Posterior cingulate gyrus (tissue), 11 donors: ENCODE measurements at places on chromosomes 6 and 20.

DNA sequence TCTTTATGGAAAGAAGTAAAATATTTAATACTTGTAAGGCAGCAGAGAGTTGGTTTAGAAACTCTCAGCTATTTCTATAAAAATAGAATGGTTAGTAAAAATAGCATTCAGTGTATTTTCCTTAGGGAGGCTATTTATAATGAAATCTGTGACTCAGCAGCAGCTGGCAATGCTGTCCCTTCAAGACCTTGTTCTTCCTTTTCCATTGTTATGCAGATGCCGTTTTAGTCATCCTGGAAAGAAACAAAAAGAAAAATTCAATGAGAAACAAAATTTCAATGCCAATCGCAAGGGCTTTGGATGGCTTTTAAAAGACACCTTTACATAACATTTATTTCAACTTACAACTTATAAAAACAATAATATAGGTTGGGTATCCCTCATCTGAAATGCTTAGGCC is 17.5 kb downstream of the MPC1 start:
- DNase-seq, result no peak

DNA sequence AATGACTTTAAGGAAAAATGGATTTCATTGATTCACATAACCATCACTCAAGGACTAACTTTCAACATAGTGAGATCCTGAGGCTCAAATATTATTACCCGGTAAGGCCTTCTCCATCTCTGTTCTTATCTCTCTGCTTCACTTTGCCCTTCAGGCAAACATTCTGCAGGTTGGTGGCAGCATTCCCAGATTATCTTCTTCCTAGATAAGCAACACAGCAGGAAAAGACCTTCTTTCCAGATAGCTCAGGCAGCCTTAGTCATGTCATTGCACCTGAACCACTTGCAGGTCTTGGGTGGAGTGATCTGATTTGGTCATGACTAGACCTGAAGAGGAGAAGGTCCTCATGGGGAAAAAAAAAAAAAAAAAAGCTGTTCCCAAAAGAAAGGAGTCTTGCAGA is 5.3 kb upstream of the HIVEP2 start:
- no peak for DNase-seq

DNA sequence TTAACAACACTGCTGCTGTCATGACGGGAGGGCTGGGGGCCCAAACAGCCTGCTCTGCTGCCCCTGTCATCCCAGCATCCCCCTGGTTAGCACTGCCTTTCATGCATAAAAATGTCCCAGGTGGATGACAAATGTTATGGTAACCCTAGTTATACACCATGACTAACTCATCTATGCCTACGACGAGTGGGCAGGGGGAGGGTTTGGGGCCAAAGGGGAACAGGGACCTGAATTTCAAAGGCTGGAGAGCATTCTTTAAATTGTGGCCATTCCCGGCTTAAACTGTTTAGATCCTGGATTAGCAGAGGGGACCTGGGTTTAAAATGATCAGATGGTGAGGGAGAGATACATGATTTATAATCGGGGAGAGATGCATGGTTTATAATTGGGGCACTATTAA is 24.4 kb downstream of the GNAS-AS1 start:
- DNase-seq, result no peak

- DNase-seq, result no peak
Measured at GRCh38 chr6:39812853-39813533, 20.8 kb downstream of the DAAM2 start.

DNA sequence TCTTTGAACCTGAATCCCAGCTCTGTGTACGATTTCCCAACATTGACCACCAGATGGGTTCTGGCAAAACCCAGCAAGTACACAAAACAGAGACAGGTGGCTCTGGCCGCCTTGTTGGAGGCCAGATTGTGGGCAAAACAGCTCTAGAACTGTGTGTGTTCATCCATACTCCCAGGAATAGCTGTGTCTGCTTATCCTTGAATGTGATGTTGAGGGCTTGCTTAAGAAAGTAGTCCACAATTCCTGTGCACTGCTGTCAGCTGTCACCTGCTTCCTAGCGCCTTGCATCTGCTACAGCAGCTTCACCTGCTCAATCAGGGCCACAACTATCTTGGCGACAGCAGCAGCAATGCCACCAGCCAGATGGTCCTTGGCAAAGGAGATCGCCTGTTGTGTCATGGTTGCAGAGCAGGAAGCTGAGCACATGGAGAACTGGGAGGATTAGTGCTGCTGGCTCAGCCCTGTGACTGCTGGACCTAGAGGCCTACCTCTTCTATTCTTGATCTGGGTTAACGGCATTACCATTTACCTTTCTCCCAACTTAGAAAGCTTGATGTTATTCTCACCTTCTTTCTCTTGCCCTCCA is 3.7 kb upstream of the SMAP1 start:
- DNase-seq, result peak; percentile 11

DNA sequence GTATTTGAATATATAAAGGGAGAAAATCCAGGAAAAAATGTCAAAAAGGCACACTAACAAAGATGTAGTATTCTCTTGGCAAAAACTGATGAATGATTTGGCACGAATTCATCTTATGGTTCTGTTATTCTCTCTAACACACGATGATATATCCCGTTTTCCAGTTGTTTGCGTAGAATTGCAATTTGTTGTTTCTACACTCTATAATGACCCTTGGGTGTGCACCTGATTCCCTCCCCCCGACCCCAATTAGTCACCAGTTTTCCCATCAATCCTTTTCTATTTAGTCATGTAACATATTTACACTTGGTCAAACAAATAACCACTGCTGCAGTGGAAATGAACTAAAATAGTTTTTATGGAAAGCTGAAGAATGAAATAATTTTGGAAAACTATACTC is 1.5 kb upstream of the ARID1B start:
- no peak for DNase-seq

GRCh38 chr20:19451923-19452295 is 239.5 kb downstream of the SLC24A3 start:
- DNase-seq, result no peak

- DNase-seq, result no peak
Measured at GRCh38 chr6:159919800-159920199, 29.0 kb downstream of the MAS1 start.

- no peak for DNase-seq
Measured at GRCh38 chr20:46171909-46172308, 53.8 kb downstream of the CD40 start.

DNA sequence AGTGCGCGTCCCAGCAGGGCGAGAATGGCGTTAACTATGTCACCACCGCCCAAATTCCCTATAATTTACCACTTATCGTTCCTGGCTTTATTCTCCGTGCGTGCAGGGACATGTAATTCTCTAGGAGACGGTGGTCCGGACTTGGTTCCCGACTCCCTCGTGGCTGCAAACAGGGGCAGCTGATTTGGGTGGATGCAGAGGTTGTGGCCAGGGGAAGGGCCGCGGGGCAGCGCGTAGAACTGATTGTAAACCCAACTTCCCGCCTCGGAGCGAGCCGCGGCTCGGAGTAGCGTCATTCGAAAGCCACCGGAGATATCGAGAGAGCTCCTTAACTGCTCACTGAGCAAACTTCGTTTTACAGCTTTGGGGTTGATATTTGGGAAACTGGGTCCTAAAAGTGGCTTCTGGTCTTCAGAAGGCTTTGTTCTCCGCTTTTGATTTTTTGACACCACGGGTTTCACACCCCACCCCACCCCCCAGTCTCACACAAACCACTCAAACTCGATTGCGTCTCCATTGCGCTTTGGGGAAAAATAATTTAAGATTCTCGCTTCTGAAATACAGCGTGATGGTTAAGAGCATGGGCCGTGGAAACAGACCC is 17.5 kb upstream of the ZSCAN9 start:
- no peak for DNase-seq

- DNase-seq, result no peak
Measured at GRCh38 chr6:107460083-107460631, 793 bp upstream of the PDSS2 start.

- DNase-seq, result no peak
Measured at GRCh38 chr6:125843593-125843992, 52.8 kb downstream of the NCOA7 start.

GRCh38 chr20:58723628-58723984 is 31.0 kb downstream of the NPEPL1 start:
- no peak for DNase-seq

GRCh38 chr6:144298194-144298593 is 13.1 kb downstream of the UTRN start:
- DNase-seq, result no peak

DNA sequence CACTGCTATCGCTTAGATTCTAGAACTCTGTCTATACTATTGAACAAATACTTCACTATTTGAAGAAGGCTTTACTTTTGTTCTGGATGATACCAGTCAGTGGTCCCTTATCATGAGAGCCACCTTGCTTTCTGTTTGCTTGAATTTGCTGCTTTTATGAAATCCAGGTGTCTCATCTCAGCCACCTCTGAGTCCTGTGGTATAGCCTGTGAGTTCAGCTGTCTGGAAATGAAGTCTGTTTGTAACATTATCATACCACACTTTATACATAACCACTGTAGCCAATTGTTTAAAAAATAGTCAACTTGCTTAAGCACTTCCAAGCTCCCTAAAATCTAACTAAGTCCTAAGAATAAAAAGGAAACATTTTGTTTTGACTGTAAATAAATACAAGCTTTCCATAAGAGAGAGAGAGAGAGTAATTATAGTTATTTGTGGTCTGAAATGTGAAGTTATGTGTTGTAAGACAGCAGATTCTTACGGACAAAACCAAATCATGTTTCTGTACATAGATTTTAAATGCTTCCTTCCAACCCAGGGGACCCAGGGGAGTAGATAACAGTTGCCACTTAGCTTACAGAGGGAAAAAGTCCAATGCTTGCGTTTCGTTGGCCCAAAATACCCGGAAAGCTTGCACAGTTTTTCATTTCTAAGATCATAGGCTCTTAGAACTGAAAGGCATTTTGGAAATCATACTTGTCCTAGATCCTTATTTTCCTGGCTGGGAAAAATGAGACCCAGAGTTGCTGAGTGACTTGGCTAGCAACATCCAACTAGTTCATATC is 1107.8 kb upstream of the FLRT3 start:
- DNase-seq, result no peak
